ENCODE measurements at places on chromosomes 5 and 9.

DNA sequence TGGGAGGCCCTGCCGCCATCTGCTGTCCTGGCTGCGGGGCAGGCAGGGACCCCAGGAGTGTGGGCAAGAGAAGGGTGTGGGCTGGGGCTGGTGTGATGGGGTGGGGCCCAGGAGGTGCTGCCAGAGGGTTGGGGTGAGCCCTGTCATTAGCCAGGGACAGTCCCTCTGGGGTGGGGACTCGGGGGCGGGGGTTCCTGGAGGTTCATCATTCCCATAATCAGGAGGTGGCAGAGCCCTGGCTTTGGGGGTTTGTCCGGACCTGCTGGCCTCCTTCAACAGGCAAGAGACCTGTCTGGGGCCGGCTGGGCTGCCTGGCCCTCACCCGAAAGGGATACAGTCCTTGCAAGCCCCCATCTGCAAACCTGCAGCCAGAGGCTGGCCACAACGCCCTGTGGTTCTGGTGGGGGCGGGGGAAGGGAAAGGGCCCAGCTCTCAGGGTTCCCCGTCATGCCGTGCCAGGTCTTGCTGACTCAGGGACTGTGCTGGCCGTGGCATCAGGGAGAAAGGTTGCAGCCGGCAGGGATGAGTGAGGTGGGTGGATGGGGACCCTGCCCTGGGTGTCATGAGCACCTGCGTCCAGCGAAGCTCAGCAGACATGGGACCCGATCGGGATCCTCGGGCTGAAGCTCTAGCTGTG lies 65.2 kb downstream of the MRPL36 start:
- DNase-seq: no peak

DNA sequence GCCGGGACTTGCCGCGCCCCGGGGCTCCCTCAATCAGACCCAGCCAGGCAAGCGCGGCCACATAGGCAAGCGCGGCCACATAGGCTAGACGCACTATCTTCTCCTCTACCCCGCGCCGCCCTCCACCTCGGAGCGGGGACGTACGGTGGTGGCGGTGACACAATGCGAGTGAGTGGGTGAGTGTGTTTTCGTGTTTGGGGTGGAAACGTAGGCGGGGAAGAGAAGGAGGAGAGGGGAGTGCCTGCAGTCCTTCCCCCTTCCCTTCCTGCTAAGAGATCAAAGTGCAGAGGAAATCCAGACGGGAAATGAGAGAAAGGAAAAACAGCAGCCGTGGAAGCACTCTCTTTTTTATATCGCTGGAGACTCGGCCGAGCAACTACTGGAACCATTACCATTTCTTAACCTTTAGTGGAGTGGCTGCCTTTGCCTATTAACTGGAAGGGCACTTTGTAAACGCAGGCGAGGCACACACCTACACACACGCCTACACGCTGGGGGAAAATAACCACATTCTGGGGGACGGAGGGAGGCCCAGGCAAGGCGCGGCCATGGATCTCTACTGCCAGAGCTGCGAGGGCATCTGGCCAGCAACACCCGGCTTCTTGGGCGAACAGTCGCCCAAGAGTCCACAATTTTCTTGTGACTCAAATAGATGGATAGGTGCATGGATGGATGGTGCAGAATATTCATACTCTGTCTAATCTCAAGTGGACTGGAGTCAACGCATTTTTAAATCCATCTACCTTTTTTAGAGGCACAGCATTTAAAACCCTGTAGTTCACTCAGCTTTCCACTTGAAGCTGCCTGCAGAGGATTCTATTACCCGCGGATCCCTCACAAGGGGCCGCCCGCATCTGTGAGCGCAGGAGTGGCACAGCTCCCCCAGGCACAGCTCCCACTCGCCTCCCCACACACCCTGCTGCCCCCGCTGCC lies 2.1 kb downstream of the EDIL3 start:
- no peak for DNase-seq

DNA sequence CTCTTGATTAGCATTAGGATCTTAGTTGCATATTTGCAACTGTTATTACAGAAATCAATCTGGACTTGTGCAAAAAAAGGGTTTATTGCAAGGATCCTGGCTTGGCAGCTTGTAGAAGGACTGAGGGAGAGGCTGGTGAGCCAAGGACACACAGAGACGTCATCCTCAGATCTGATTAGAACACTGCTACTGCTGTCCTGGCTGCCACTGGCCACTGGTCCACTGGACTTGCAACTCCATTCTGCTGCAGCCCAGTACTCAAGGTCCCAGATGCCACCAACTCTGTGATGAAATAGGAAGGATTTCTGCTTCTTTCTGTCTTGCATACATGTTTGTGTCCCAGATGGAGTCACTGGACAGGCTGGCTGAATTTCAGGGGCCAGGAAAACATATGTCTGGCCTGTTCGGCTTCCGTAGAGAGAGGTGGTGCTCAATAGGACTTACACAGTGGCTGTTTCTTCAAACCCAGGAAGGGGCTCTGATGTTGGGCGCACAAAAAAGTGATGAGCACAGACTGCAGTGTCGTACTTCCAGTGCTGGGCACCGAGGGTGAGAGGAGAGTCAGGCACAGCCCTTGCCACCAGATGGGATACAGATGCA lies 68.9 kb upstream of the SH3PXD2B start:
- DNase-seq: no peak

GRCh38 chr9:33231623-33231942 lies 8.4 kb upstream of the SPINK4 start:
- DNase-seq: no peak

GRCh38 chr9:113988385-113989016 lies 89.6 kb downstream of the AMBP start:
- peak; percentile 35 for DNase-seq

GRCh38 chr9:85742597-85742936 lies 813 bp upstream of the AGTPBP1 start:
- DNase-seq: no peak
